ENCODE measurements at places on chromosomes 12 and 14.

- no peak for DNase-seq
Observed at GRCh38 chr12:116882742-116883141, 1.5 kb upstream of the HRK start.

DNA sequence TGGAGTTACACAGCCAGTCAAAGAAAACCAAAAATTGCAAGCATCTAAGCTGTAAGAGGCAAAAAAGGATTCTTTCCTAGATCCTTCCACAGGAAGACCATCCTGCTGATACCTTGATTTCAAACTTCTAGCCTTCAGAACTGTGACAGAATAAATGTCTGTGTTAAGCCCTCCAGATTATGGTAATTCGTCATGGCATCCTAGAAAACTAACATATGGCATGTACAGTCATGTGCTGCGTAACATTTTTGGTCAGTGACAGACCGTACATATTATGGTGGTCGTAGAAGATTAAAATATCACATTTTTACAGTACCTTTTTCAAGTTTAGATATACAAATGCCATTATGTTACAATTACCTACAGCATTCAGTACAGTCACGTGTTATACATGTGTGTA lies 660.9 kb upstream of the LMO3 start:
- DNase-seq: no peak

GRCh38 chr14:22381408-22381760 lies 207.6 kb downstream of the DAD1 start:
- DNase-seq: no peak

DNA sequence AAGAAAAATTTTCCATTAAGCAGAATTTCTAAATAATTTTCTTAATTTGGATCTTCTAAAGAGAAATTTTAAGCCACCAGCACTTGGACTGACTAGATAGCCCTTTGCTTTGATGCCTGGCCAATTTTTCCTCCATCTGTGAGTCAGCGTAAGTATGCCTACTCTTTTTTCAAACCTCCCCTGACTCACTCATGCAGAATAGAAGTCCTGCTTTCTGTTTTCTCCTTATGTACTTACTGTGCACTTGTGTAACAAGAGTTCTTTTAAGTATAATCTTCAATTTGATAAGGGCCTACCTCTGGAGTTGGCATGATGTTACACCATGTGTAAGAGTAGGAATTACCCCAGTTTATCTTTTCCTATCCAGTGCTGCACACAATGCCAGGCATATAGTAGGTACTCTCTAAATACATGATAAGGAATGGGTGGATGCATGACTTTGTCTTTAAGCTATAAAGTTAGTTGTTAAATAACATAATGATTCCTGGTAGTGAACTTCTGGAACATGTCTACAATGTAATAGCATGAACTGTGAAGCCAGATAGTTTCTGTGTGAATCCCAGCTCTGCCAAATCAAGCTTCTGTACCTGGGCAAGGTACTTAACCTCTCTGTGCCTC lies 329.6 kb downstream of the TMTC2 start:
- no peak for DNase-seq

GRCh38 chr14:54197369-54197768 lies 199.4 kb upstream of the CDKN3 start:
- no peak for DNase-seq

GRCh38 chr14:20332431-20332787 lies 670 bp downstream of the CCNB1IP1 start:
- no peak for DNase-seq

GRCh38 chr12:11758510-11759493 lies 109.3 kb downstream of the ETV6 start:
- DNase-seq: no peak

GRCh38 chr14:94395888-94396574 lies 7.6 kb upstream of the SERPINA1 start:
- no peak for DNase-seq

- DNase-seq: no peak
Observed at GRCh38 chr14:33756833-33757232, 194.0 kb downstream of the EGLN3 start.

DNA sequence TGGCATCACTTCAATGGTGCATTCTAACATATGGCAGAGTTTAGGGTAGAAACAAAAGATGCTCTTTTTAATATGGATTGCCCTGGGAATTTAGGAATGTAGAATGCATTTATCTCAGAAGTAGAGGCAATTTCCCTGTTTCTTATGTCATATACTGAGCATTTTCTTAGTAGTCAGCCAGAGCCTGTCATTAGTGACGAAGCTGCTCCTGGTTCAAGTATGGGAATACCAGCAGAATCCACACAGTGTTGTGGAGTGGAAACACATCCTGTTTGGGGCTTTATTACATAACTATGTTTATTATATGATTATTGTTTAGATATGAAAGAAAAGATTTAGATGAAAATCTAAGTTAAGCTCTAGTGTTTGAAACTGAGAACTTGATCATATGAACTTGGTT lies 12.2 kb downstream of the CIPC start:
- DNase-seq: no peak

GRCh38 chr12:129984106-129984505 lies 80.3 kb upstream of the TMEM132D start:
- DNase-seq: no peak

DNA sequence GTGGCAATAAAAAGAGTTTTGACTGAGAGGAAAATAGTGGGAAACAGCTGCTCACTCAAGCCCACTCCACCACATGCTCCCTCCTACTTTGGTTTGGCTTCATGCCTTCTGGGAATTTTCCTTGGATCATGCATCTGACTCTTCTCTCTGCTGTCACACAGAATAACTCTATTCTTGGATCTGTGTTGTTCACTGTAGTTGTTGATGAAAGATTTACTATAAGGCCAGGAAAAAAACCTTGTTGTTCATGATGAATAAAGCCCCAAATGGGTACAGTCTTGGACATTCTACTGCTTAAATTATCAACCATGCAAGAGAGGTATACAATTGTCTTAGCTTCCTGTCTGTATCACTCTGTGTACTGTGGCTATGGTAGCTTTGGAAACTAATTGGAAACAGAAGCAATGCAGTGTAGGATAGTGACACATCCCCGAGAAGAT lies 70.5 kb downstream of the TMX1 start:
- DNase-seq: no peak

DNA sequence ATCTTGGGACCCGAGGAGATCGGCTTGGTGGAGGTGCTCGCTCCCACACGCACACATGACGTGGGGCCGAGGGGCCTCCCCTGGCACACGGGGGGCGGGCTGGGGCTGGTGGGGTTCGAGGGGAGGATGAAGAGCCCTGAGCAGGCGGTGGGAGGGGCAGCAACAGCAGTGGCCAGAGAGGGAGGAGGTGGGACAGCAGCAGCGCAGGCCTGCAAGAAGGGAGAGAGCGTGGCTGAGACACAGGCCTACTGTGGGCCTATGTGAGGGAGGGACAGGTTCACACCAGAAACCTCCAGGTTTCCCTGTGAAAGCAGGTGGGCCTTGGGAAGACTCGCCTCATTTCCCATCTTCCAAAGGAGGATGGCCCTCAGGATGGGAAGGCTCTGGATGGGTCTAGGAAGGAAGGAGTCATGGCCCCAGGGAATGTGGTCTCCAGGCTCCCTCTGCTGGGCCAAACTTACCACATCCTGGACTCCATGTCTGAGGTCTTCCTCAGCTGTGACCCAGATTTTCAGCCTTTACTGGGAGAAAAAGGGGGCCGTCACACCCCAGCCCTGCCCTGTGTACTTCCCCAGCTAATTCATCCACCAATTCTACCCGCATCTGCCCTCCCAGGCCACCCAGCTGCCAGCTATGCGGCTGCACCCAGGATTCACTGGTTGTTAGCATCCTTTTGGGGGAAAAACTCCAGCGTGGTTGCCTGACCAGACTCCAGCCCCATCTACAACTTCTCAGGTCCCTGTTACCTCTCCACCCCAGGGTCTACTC lies 2.8 kb downstream of the PIANP start:
- no peak for DNase-seq
